Dorsolateral prefrontal cortex (tissue), 122 donors: ENCODE measurements at places on chromosomes 2 and 18.

DNA sequence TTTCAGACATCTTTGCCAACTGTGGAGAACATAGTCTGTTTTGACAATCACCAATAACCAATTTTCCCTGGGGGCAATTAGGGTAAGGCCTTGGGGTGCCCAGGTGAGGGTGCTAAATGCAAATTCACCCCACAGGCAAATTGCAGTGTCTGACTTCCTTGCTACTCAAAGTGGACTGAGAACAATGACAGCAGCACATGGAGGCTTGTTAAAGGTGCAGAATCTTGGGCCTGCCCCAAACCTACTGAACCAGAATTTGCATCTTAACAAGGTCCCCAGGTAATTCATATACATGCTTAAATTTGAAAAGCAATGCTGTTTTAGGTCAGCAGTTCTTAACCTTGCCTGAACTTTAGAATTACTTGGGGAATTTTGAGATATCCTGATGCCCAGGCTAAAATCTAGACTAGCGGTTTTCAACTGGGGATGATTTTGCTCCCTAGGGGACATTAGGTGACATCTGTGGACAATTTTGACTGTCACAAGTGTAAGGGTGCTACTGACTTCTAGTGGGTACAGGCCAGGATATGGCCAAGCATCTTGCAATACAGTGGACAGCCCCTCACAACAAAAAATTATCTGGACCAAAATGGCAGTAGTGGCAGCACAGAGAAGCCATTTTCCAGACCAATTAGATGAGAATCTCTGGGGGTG is 80.2 kb upstream of the GCFC2 start:
- no peak for DNase-seq

GRCh38 chr2:1806254-1806653 is 61.9 kb upstream of the PXDN start:
- no peak for DNase-seq

DNA sequence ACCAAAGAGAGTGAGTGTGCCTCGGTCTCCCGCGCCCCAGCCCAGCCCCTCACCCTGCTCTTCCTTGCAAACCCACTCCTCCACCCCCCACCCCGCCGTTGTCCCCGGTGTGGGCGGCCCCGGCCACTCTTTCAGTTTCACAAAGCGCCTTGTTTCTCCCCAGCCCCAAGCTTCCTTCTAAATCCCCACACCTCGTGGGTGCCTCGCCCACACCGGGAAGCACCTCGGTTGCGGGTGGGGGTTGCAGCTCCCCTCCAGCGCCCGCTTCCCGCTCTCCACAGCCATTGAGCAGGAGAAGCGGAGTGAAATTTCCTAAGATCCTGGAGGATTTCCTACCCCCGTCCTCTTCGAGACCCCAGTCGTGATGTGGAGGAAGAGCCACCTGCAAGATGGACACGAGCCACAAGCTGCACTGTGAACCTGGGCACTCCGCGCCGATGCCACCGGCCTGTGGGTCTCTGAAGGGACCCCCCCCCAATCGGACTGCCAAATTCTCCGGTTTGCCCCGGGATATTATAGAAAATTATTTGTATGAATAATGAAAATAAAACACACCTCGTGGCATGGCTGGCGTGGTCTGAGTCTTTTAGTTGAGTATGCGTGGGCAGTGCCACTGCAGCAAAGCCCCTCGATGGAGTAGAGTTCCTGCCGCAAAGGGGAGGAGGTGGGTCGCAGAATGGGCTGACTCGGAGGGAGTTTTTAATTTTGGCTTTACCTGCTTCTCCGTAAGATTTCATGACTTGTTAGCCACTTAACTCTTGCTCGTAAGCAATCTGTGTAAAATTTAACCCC is 848 bp downstream of the TMSB10 start:
- no peak for DNase-seq

DNA sequence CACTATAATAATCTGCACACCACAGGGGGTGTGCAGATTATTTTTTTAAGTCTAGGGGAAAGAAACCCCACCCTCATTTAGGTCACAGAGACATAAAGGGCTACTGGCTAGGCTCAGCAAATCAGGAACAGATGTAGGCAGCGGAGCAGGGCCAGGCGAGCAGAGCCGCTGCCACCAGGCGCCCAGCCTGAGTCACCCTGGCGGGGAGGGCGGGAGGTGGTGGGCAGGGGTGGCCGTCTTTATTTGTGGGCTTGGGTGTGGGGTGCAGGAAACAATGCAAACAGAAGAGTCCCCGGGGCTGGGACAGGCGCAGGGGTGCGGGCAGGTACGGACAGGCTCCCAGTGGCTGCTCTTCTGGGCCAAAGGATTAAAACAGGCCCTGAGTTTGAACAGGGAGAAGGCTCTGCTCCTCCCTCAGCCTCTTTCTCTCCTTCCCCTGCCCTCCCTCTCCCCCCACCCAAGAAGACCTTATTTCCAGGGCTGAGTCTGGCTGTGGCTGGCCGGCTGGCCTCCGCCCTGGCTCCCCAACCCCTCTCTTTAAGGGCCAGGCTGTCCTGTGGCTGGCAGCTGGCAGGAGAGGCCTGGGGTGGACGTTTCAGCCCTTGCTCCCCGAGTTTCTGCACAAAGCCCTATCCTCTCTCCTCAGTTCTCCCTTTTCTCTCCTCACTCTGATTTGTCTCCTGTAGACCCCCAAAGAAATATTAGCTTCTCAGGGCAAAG is 142.9 kb upstream of the SMAD2 start:
- no peak for DNase-seq
